ENCODE measurements at places on chromosomes 5 and 9. TPM values are rescaled to one million over a fixed set of nuclear protein-coding genes. Genes with fewer than 3 reads are reported as not detected.

Gene WDR31
- 3.8 TPM for total RNA-seq

Gene HMCN2
- total RNA-seq, result 0.12 TPM

GRCh38 chr9:2771661-2772060 lies 54.4 kb downstream of the KCNV2 start:
- no peak for DNase-seq
- peaks cover 36% of the 10 kb centered on the region for H3K36me3 ChIP-seq
- no peak overlapping the region for H3K4me3 ChIP-seq
- H3K4me1 ChIP-seq, result no peaks in the 10 kb centered on the region
- no peak overlapping the region for H3K27ac ChIP-seq

DNA sequence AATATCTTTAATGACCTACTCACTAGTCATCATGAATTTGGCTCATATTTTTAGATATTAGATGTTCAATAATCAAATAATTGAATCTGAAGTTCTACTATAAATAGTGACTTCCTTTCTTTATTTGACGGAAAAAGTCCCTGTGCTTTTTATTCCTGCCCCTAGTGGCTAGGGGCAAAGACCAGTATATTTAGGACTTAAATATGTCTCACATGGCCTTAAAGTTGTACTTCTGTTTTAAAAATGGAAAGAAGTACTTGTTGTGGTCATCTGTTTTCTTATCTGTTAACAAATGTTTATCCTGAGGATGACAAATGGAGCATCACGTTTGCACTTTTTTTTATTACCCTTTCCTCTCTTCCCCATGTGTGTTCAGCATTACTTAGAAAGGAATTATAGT lies 89.2 kb upstream of the GRHPR start:
- H3K27ac ChIP-seq, result no peak overlapping the region
- no peak overlapping the region for H3K4me3 ChIP-seq
- DNase-seq, result no peak

DNA sequence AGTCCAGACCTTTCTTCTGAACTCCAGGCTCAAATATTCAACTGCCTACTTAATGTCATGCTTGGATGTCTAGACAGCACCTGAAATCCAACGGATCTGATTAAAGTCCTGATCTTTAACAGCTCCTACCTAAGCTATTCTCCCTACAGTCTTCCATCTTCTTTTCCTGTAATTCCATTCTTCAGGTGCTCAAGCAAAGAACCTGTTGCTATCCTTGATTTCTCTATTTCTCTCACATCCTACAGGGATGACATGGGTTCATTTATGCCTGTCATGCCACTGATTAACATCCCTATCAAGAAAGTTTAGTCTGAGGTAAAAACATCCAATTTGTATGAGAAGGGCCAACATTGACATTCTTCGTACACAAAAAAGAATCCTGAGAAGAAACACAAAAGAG lies 163.2 kb downstream of the TMC1 start:
- H3K27me3 ChIP-seq, result peaks cover 28% of the 10 kb centered on the region
- H3K4me1 ChIP-seq, result no peaks in the 10 kb centered on the region
- no peak overlapping the region for H3K4me3 ChIP-seq
- no peak for DNase-seq
- H3K27ac ChIP-seq, result no peak overlapping the region

GRCh38 chr5:126963822-126964375 lies 66.5 kb downstream of the MARCHF3 start:
- no peaks in the 10 kb centered on the region for H3K36me3 ChIP-seq
- H3K27me3 ChIP-seq, result no peaks in the 10 kb centered on the region
- no peak overlapping the region for H3K27ac ChIP-seq
- no peak for DNase-seq
- no peak overlapping the region for H3K4me3 ChIP-seq
- peaks cover 6% of the 10 kb centered on the region for H3K4me1 ChIP-seq
